Fibroblast of the conjunctiva (primary cell): ENCODE measurements at places on chromosomes 5 and 9.

- no peak for DNase-seq
Observed at GRCh38 chr9:95085861-95086563, 231.5 kb downstream of the FANCC start.

- DNase-seq, result peak; percentile 53
Observed at GRCh38 chr5:53478411-53479044, 1.9 kb upstream of the FST start.

GRCh38 chr9:121896545-121896943 lies 196.6 kb downstream of the TTLL11 start:
- no peak for DNase-seq

DNA sequence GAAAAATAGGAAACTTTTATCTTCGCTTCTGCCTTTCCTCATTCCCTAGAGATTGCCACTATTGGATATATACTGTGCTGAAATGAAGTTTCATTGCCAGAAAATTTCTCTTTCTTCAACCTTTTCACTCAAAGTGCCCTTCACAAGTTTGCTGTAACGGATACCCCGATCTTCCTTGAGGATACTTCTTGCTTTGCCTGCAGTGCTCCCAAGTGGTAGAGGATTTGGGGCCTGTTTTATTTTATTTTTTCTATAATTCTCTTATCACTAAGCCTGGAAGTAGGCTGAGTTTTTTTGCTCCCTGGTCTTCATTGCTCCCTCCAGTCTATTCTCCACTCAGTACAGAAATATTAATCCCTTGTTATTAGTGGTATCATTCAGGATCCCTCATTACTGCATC lies 481.4 kb upstream of the CDH18 start:
- no peak for DNase-seq

DNA sequence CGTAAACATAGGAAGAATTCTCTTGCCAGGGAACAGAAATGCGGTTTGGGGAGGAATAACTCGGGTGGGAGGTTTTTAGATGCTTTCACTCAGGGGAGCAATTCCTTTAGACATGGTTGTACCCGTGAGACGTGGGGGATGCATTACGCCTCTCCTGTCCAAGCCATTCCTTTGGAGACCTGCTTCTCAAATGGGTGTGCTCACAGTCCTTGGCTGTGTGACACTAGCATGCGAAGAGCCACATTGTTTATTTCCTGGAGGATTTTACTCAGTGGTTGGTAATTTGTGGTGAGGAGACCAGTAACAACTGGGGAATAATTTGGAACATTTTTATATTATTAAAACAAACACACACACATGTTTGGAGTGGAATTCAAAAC lies 18.5 kb downstream of the COL15A1 start:
- no peak for DNase-seq

GRCh38 chr5:139733698-139734538 lies 61.7 kb upstream of the PSD2 start:
- no peak for DNase-seq

- DNase-seq, result no peak
Observed at GRCh38 chr5:161442471-161442870, 104.1 kb downstream of the GABRB2 start.

- no peak for DNase-seq
Observed at GRCh38 chr9:110729641-110730040, 61.0 kb downstream of the MUSK start.

DNA sequence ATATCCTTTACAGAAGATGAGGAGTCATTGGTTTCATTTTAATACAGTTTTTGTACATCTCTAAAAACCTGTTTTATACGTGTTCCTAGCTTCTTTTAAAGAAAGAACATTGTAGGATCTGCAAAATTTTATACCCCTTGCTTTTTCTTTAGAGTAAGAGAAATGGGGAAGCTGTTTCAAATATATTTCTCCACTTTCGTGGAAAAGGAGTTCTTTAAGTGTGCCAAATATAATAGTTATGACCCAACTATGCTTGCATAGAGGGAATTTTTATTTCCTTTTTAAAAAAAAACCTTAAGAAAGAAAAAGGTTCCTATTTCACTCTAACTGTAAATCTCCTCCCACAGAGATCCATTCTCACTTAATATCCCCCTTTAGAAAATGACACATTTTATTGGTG lies 27.5 kb upstream of the DMAC1 start:
- no peak for DNase-seq
